NCI-H2081 treated with DMSO at 0.1 percent for 48 hours (cell line): ENCODE measurements at places on chromosomes 3 and 15.

GRCh38 chr15:53693729-53694475, 65.6 kb downstream of the WDR72 start:
- DNase-seq: no peak

- no peak for DNase-seq
Measured at GRCh38 chr3:125006291-125006731, 49.5 kb downstream of the HEG1 start.

DNA sequence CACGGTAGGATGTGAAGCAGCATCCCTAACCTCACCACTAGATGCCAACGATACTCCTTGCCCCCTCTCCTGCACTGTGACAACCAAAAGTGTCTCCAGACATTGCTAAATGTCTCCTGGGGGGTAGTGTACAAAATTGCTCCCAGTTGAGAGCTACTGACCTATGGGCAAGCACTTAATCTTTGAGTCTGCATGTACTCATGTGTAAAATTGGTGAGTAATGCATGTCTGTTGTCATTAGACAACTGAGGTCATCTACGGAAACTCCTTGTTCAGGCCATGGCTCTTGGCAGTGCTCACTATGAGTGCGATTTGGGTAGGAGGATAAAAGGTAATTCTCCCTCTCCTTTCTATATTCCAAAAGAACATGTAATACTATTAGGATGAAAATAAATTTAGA, 29.2 kb downstream of the PDHB start:
- no peak for DNase-seq

- DNase-seq: no peak
Measured at GRCh38 chr3:124053871-124054270, 61.9 kb upstream of the ROPN1 start.

- DNase-seq: no peak
Measured at GRCh38 chr15:61138156-61138555, 90.9 kb downstream of the RORA start.
